ENCODE measurements at places on chromosomes 16 and 17.
A peak's percentile ranks its signal among the peaks of the same experiment; 100 is the strongest.

- no peak for DNase-seq
These were observed 9.5 kb upstream of the MSL1 start for GRCh38 chr17:40112191-40112711.

- DNase-seq: no peak
These were observed 1.3 kb downstream of the RAB37 start for GRCh38 chr17:74738051-74738996.

- DNase-seq: no peak
These were observed 382.4 kb downstream of the SNX29 start for GRCh38 chr16:12358898-12359297.

DNA sequence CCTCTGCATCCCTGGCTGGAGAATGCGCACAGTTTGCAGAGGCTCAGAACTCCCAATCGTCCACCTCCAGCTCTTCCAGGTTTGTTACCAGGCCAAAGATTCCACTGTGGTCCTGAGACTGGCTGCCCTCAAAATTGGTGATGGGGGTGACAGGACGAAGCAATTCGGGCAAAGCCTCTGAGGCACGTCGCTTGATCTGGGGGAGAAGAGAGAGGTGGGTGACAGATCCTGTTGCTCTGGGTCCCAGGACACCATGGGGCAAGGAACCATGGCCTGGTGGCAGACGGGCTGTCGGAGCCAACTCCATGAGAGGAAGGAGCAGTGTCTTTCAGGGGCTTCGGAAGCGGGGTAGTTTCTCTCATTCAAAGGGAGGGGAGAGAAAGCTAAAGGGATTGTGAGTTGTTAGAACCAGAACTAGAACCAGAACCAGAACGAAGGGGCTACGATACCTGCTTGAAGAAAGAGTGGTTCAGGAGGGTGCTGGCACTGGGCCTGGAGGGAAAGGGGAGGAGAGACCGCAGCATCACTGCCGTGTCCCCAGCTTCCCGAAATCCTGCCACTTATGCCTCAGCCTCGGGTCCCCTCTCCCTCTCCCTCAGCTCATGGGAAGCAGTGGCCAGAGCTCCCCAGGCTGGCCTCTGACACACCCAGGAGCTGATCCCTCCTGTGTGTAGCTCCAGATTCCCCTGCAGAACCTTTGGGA lies 3.8 kb upstream of the LIMD2 start:
- no peak for DNase-seq

DNA sequence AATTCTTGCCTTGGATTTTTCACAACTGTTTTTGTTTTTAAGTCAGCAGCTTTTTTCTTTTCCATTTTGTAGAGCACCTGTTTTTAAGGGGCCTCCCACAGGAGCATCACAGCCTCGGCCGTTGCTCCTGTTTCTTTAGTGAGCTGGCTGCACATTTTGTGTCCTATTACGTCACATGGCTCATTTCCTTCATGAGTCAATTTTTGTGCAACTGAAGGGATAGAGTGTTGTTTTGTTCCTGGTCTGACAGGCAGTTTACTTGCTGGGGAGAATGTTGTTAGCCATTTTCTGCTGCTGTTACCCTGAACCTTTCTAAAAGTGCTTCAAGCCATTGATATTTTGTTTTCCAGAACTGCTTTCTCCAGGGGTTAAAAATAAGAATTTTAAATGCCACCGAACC lies 45.0 kb upstream of the CRISPLD2 start:
- DNase-seq: peak; percentile 89

GRCh38 chr17:47295874-47296255 lies 27.9 kb upstream of the EFCAB13 start:
- no peak for DNase-seq

- peak; percentile 38 for DNase-seq
These were observed 13.9 kb downstream of the HAGH start for GRCh38 chr16:1812732-1813163.

DNA sequence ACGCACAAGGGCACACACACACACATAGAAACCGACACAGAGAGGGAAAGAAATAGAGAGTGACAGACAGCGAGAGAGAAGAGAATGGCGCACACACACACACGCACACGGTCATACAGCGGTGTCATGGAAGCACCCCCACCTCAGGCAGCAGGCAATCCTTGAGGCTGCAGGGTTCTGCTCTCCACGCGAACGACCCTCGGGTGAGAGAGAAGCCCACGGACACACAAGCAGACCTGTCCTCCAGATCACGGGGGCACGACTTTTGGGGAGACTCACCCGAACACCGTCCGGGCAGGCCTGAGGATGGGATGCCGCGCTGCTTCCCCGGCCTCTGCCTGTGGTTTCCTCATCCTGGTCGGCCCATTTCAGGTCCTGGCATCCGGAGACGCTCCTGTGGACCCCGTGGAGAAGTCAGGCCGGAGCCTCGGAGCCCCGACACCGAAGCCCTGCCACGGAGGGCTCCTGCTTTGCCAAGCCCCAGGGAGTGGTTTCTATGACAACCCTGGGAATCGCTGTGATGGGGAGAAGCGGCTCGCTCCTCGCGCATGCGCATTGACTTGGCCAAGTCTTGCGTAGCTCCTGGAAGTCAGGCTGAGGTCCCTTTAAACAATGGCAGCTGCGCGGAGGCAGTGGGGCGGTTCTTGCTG lies 118.2 kb upstream of the KCNJ18 start:
- peak; percentile 50 for DNase-seq

DNA sequence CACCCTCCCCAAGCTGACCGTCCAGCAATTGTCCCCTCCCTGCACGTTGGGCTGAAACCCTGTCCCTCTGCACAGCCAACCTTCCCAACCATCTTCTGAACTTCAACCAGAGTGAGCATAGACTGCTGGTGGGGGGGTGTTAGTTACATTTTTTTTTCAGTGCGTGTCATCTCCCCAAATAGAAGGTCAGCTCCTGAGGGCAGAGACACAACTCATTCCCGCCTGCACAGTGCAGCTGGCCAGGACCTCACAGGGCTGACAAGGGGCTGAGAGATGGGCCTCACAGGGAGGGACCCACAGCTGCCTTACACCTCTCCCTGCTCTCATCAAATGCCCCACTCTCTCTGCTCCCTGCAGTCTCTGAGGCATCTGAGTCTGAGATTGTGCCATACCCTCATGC lies 8.4 kb downstream of the SRL start:
- DNase-seq: no peak

GRCh38 chr17:67514998-67515397 lies 137.9 kb downstream of the PITPNC1 start:
- no peak for DNase-seq

- DNase-seq: no peak
These were observed 3.0 kb downstream of the C16orf86 start for GRCh38 chr16:67669499-67670101.

- DNase-seq: no peak
These were observed 161.9 kb upstream of the NOL11 start for GRCh38 chr17:67555855-67556254.

DNA sequence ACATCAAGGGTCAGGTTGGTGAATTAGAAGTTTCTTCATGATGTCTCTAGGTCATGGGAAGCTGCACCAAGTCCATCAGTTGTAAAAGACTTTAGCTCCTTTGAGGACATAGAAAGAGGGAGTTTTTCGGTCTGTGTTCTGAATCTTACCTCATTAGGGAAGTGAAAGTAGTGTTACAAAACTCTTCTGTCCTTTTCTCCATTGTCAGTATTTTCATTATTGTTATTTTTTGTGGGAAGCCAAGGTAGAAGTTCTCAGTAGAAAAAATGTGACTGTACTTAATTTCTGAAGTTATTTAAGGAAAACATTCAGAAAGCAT lies 24.2 kb downstream of the MAP3K3 start:
- DNase-seq: no peak

GRCh38 chr16:3718019-3718391 lies 681 bp upstream of the TRAP1 start:
- peak; percentile 8 for DNase-seq

- no peak for DNase-seq
These were observed 1796.4 kb downstream of the TP53TG3F start for GRCh38 chr16:35255816-35256215.

DNA sequence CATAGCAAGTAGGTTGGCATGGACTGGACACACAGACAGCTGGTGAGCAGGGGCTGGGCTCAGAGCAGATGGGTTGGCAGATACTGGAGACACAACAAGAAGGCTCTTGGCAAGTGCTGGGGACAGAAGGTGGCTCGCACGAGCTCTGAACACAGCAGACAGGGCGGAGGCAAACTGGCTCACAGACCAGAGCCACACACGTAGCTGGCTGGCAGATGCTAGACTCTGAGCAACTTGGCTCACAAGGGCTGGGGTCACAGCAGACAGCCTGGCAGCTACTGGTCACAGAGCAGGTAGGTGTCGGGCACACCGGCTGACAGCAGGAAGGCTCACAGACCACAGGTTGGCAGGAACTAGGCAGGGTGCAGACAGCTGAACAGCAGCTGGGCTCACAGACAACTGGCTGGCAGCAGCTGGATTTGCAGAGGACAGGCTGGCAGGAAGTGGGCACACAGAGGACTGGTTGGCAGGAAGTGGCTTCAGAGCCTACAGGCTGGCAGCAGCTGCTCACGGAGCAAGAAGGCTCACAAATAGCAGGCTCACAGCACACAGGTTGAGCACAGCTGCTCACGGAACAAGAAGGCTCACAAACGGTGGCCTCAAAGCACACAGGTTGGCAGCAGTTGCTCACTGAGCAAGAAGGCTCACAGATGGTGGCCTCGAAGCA lies 725 bp downstream of the KRTAP16-1 start:
- no peak for DNase-seq

- DNase-seq: no peak
These were observed 34.8 kb downstream of the RPGRIP1L start for GRCh38 chr16:53668869-53669268.

DNA sequence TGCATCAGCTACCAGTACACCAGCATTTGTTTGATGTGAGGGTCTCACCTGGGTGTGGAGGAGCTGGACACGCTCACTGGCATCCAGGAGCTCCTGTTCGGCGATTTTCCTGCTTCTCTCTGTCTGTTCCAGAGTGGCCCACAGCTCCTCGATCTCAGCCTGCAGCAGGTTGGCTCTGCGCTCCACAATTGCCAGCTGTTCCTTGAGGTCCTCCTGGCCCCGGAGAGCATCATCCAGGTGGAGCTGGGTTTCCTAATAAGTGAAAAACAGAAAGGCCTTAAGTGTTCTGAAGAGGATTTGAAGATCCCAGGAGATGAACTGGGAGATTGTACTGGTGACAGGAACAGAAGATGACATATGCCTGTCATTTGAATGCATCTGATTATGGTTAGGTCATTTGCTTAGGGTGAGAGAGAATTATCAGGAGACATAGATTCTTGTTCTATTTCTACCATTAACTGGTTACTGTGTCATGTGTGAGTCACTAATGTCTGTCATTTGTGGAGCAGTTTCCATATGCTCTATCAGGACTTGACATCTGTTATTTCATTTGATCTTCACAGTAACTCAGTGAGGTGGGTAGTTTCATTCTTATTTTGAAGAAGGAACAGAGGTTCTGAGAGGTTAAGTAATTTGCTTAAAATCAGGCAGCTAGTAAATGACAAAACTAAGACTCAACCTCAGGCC lies 21.5 kb upstream of the MYH13 start:
- no peak for DNase-seq

- DNase-seq: peak; percentile 94
These were observed 1.5 kb upstream of the FAAP100 start for GRCh38 chr17:81553616-81554181.

GRCh38 chr17:38743556-38744171 lies 4.5 kb downstream of the PCGF2 start:
- DNase-seq: no peak

DNA sequence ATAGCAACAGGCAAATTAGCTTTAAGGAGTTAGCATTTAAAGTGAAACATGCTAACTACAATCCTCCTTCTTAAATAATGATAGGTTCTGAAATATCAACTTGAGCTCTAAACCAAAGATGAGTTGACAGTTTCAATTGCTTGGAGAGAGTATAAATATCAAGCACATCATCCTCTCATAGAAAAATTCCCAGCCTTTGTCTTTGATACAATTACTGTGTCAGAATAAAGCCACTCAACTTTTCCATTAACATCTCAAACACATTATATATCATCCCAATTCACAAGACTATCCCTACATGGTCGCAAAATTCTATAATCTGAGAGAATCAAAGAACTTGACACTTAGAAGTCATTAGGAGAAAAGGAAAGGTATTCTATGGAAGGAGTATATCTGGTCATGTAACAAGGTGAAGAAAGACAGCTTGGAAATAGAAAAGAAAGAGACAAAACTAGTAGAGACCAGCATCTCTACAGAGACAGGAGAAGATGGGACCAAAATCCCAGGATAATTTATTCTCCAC lies 189.8 kb downstream of the CEP112 start:
- DNase-seq: no peak

- DNase-seq: no peak
These were observed 52.1 kb upstream of the TNRC6A start for GRCh38 chr16:24677388-24677787.

GRCh38 chr16:1457489-1458245 lies 13.3 kb upstream of the CCDC154 start:
- no peak for DNase-seq

DNA sequence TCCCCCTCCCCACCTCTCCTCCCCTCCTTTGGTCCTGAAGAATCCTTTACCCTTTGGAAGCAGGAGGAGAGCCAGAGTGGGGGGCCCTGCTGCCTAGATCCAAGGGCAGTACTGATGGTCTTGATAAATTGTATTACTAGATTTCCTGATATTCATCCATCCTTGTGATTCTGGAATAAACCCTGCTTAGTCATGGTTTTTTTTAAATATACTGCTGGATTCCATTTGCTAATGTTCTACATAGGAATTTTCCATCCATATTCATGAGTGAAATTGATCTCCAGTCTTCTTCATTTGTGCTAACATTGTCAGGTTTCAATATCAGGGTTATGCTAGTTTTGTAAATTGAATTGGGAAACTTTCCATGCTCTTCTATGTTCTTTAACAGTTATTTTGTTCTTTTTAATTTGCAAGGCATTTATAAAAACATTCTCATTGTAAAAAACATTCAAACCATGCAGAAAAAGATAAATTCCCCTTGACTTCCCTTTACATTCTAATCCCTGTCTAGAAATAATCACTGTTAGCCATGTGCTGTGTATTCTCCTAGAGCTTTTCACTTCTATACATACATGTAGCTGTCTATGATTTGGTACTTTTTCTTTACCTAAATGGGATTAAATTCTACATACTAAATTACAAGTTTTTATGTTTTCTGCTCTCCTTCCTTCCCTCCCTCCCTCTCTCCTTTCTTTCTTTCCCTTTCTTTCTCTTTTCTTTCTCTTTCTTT lies 56.7 kb downstream of the CCDC42 start:
- no peak for DNase-seq

- DNase-seq: no peak
These were observed 82.2 kb upstream of the BRD7 start for GRCh38 chr16:50450957-50451356.

GRCh38 chr16:165539-166374 lies at the start of gene HBM:
TSS of gene HBM (plus strand) at chr16:165978. CDS start at chr16:165998, 20 bp downstream.
- no peak for DNase-seq

DNA sequence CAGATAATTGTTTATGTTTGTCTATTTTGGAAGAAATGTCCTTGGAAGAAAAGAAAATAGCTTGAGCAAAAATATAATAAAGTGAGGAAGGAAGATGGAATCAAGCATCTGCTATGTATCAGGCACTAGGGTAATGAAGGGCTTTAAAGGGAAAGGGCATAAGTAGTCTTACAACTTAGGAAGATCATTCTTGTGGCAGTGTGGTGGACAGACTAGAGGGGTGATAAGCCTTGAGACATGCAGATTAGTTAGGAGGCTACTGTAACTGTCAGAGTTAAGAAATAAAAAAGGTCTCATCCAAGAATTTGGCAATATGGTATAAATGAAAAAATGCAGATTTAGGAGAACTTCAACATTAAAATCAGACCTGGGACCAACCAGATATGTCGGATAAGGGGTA lies 14.9 kb downstream of the FAM222B start:
- DNase-seq: no peak

Measured in astrocyte of the spinal cord (primary cell).